Activated CD4-positive, alpha-beta T cell treated with anti-CD3 and anti-CD28 coated beads for 36 hours (primary cell): ENCODE measurements at places on chromosomes 13 and 19. TPM values are rescaled to one million over a fixed set of nuclear protein-coding genes. Genes with fewer than 3 reads are reported as not detected.

ZC3H4 gene
- 128 TPM for total RNA-seq

FGF22 gene
- not detected for total RNA-seq

UNC13A gene
- total RNA-seq = 0.04 TPM

OR7C1 gene
- not detected for total RNA-seq

EXOC3L2 gene
- total RNA-seq = not detected

PIK3R2 gene
- total RNA-seq = 20.2 TPM

DCT gene
- 0.12 TPM for total RNA-seq

C19orf81 gene
- total RNA-seq = 1.3 TPM

ZNF227 gene
- 19.4 TPM for total RNA-seq

ZNF813 gene
- total RNA-seq = 5.8 TPM

CEBPA gene
- 0.11 TPM for total RNA-seq

ICAM4 gene
- 0.46 TPM for total RNA-seq

C5AR2 gene
- total RNA-seq = not detected

FFAR2 gene
- total RNA-seq = not detected

EDNRB gene
- not detected for total RNA-seq

ATP11A gene
- 50.7 TPM for total RNA-seq

FCER2 gene
- total RNA-seq = 2.6 TPM

TNFRSF19 gene
- total RNA-seq = not detected

CRLF1 gene
- total RNA-seq = not detected

IFNL1 gene
- total RNA-seq = 0.50 TPM

FCGBP gene
- total RNA-seq = 4.9 TPM

AP2S1 gene
- total RNA-seq = 104 TPM

ZNF607 gene
- total RNA-seq = 4.9 TPM

YJEFN3 gene
- total RNA-seq = 11.4 TPM

CEACAM3 gene
- not detected for total RNA-seq

SHISA7 gene
- total RNA-seq = not detected

FFAR1 gene
- total RNA-seq = 0.35 TPM

SLC25A23 gene
- 19.2 TPM for total RNA-seq

ZNF83 gene
- total RNA-seq = 23.8 TPM

METTL21C gene
- total RNA-seq = not detected

PRTN3 gene
- total RNA-seq = not detected
